ENCODE measurements at places on chromosomes 1 and 21. TPM values are rescaled to one million over a fixed set of nuclear protein-coding genes. Genes with fewer than 3 reads are reported as not detected.

The CEP350 gene
- polyA plus RNA-seq, result 26.8 TPM

The SPRR4 gene
- not detected for polyA plus RNA-seq

The TMOD4 gene
- 2.4 TPM for polyA plus RNA-seq

The REN gene
- polyA plus RNA-seq, result 71.9 TPM

The TNN gene
- 2.4 TPM for polyA plus RNA-seq

The ICOSLG gene
- polyA plus RNA-seq, result 9.0 TPM

The DRAXIN gene
- polyA plus RNA-seq, result 1.3 TPM

The ST6GALNAC3 gene
- polyA plus RNA-seq, result 81.7 TPM

The PTPN22 gene
- polyA plus RNA-seq, result 0.38 TPM

The DNAH14 gene
- 14.0 TPM for polyA plus RNA-seq

The FNDC5 gene
- polyA plus RNA-seq, result 52.3 TPM

The NR1I3 gene
- polyA plus RNA-seq, result 2.8 TPM

The ERO1B gene
- 12.6 TPM for polyA plus RNA-seq

The SLC35D1 gene
- 12.9 TPM for polyA plus RNA-seq

The OPRD1 gene
- 0.33 TPM for polyA plus RNA-seq

The KRTAP22-2 gene
- polyA plus RNA-seq, result not detected

The TSSK3 gene
- 2.1 TPM for polyA plus RNA-seq

The C4BPA gene
- polyA plus RNA-seq, result 0.59 TPM

The AGMAT gene
- 35.9 TPM for polyA plus RNA-seq

The NUF2 gene
- polyA plus RNA-seq, result 29.9 TPM

The MTOR gene
- 47.4 TPM for polyA plus RNA-seq

The AGPAT3 gene
- polyA plus RNA-seq, result 73.1 TPM

The CLCA1 gene
- not detected for polyA plus RNA-seq

The TSPAN2 gene
- polyA plus RNA-seq, result 33.9 TPM

The CCT8 gene
- 292 TPM for polyA plus RNA-seq

The INKA2 gene
- 2.4 TPM for polyA plus RNA-seq

The SPRR2E gene
- not detected for polyA plus RNA-seq

The PGLYRP4 gene
- polyA plus RNA-seq, result not detected

The CYP4A22 gene
- 6.3 TPM for polyA plus RNA-seq

The TTC34 gene
- polyA plus RNA-seq, result 0.97 TPM

The CD34 gene
- polyA plus RNA-seq, result 108 TPM

The CDK18 gene
- polyA plus RNA-seq, result 28.3 TPM

The SLAMF7 gene
- polyA plus RNA-seq, result 0.36 TPM

The SLC37A1 gene
- 7.9 TPM for polyA plus RNA-seq

The RUNX3 gene
- 0.26 TPM for polyA plus RNA-seq

The FAM229A gene
- 5.5 TPM for polyA plus RNA-seq

The RNU11 gene
- not detected for polyA plus RNA-seq

The KPRP gene
- not detected for polyA plus RNA-seq

The OR6K3 gene
- not detected for polyA plus RNA-seq

The NPR1 gene
- 76.0 TPM for polyA plus RNA-seq

The ADAMTS4 gene
- polyA plus RNA-seq, result 0.88 TPM

The IFNLR1 gene
- polyA plus RNA-seq, result 5.8 TPM

The MNDA gene
- 2.3 TPM for polyA plus RNA-seq

The CDC7 gene
- polyA plus RNA-seq, result 29.2 TPM

The ITGB2 gene
- 12.4 TPM for polyA plus RNA-seq

The LY9 gene
- polyA plus RNA-seq, result 0.14 TPM

The GBP2 gene
- 2.8 TPM for polyA plus RNA-seq

The PLEKHN1 gene
- 0.16 TPM for polyA plus RNA-seq

The KDF1 gene
- polyA plus RNA-seq, result 11.1 TPM

The KLHDC9 gene
- polyA plus RNA-seq, result 19.0 TPM

The SLAMF9 gene
- not detected for polyA plus RNA-seq

The MROH9 gene
- polyA plus RNA-seq, result not detected

The HSD3B1 gene
- polyA plus RNA-seq, result 0.82 TPM

The UBQLN4 gene
- 58.5 TPM for polyA plus RNA-seq

All from renal pelvis (tissue), 12 donors.